Stimulated activated CD4-positive, alpha-beta T cell treated with anti-CD3 and anti-CD28 coated beads, TNF-alpha, amount 100 ng/mL, for 1 hour (primary cell): ENCODE measurements at places on chromosomes 6 and 20.

DNA sequence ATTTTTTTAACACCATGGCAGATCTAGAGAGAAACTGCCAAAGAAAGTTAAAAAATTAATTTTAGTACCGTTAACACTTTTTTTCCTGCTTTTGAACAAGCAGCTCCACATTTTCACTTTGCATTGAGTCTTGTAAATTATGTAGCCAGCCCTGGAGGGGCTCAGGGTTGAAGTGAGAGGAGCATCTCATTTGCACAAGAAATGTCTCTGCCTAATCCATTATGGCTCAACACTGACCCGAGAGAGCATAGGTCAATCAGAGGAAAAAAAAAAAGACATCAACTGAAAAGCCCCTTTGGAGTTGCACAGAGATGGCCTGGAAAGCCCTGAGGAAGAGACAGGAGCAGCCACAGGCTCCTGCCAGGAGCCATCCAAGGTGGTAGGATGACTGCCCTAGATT is 4.3 kb upstream of the SLPI start:
- no peak for DNase-seq

DNA sequence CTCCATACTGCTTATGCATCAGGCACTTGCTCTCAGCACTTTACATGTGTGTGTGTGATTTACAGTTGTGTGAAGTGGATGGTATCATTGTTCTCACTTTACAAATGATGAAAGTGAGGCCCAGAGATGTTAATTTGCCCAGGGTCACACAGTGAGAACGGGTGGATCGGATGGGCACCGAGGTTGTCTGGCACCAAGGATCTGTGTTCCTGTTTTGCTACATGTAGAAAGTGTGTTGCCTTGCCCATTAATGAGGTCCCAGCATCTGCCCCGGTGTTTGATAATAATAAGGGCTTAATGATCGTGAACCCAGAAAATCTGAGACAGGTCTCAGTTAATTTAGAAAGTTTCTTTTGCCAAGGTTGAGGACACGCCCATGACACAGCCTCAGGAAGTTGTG is 216.1 kb upstream of the QKI start:
- no peak for DNase-seq

- DNase-seq = no peak
These were observed 596 bp downstream of the GATA5 start for GRCh38 chr20:62475027-62475771.

DNA sequence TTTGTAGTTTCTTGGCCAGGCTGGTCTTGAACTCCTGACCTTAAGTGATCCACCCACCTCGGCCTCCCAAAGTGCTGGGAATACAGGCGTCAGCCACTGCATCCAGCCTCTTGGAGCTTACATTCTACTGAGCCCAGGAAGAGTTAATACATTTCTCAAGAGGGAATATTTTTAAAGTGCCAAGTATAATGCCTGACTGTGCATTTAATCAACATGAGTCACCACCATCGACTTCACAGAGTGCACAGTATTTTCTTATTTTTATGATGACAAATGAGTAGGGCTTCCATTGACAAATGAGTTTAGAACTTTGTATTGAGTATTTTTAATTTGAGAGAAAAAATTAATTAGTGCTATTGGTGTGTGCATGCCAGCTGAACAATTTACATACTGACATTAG is 72.2 kb downstream of the SASH1 start:
- no peak for DNase-seq

DNA sequence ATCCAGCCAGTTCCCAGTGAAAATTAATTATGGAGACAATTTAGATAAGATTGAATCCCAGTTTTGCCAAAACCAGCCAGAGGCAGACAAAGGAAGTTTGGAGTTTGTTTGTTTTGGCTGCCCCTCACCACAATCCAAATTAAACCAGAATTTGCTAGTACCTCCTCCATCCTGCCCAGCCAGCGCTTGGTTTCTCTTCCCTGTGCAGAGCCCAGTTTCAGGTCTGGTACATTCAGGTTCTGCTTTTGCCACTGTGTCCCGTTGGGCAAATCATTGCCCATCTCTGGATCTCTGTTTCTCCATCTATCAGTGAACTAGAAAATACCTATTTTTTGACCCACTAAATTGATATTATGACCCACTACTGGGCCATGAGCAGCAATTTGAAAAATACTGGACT is 26.4 kb downstream of the FOXP4 start:
- DNase-seq = no peak

- DNase-seq = no peak
These were observed 242.2 kb upstream of the RREB1 start for GRCh38 chr6:6865611-6866010.

- DNase-seq = no peak
These were observed 186.2 kb downstream of the EPM2A start for GRCh38 chr6:145548933-145549648.

DNA sequence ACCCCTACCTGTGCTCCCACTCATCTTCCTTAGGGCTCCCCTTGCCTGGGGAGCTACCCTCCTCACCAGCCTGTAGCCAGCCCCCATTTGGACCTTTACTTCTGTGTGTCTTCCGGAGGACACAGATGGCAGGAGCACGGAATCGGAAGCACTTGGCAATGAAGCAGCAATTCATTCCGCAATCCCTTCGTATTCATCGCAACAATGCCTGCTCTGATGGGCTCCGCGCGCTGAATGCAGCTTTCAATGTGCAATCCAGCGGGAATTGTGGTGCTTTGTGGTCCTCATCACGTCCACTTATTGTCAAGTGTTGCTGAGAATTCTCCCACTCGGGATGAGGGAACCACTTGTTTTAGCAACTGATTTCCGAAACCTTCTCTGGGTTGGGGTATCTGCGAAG is 336.0 kb downstream of the DHX35 start:
- DNase-seq = no peak

GRCh38 chr20:31698803-31699718 is 23.6 kb downstream of the BCL2L1 start:
- DNase-seq = no peak
